ENCODE measurements at places on chromosomes 2 and 18.

- DNase-seq, result no peak
These were observed 23.7 kb downstream of the BABAM2 start for GRCh38 chr2:27914041-27914804.

DNA sequence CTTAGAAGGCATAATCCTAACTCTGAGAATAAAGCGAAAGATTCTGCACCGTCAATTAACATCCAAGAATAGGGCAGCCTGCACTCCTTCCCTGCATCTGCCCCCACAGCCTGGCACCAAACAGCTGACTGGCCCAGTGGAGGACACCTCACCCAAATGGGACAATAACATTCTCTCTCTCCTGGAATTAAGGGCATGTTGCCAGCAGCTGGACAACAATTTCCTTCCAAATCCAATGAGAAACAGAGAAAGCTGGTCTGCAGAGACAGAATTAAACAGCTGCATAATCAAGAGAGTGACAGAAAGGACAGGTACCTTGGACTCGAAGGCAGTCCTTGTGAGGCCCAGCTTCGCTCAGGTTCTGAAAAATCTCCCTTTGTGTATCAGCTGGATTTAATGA is 15.0 kb downstream of the COX7A2L start:
- no peak for DNase-seq

- no peak for DNase-seq
These were observed 139.3 kb upstream of the CTDP1 start for GRCh38 chr18:79540161-79540903.

- DNase-seq, result no peak
These were observed 65.1 kb upstream of the TNP1 start for GRCh38 chr2:216925006-216925405.

- DNase-seq, result no peak
These were observed 54.2 kb downstream of the DDX1 start for GRCh38 chr2:15645720-15646385.

GRCh38 chr2:217316743-217317142 is 456.9 kb upstream of the TNP1 start:
- no peak for DNase-seq

DNA sequence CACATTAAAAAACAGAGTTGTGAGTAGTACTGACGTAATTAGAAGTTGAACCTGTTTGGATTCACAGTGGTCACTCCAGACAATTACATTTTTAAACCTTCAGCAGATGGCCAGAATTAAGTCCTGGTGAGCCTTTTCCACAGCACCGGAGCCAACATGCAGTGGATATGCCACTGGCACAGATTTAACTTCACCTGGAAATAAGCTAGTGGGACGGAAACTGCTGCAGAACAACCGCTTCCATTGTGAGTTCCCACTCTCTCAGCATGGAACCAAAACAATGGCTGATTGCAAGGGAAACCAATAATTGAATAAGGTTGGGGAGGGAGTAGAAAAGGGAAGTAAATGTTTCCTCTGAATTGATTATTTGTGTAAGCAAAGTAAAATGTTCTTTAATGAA is 515.1 kb downstream of the STK39 start:
- no peak for DNase-seq

GRCh38 chr2:217897091-217897715 is 105.6 kb downstream of the TNS1 start:
- no peak for DNase-seq

GRCh38 chr2:161150704-161151103 is 9.5 kb upstream of the TANK start:
- DNase-seq, result no peak

- no peak for DNase-seq
These were observed 50.0 kb downstream of the ASAP2 start for GRCh38 chr2:9256570-9257043.

- DNase-seq, result no peak
These were observed 13.8 kb upstream of the KCNS3 start for GRCh38 chr2:17864676-17865075.

DNA sequence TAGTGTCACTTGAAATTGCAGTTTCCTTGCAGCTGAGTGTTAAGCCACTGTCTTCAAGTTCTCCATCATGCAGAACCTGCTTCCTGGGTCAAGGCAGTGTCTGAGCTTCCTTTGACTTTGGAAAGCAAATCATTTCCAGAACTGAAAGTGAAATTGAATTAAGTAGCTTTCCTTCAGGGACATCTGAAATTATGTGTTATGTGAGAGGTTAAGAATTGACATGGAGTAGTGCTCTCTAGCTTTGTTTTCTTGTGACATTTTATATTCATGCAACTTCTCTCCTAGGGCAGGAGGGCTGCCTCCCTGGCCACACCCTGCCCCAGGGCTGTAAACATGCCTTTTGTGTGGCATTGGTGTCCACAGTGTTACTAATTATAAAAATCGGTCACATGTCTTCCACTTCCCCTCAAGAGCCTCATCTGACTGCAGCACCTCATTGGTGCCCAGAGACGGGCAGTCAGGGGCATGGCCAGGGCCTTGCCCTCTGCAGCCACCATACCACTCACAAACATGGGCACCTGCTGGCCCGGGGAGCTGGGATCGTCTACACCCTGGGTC is 14.4 kb downstream of the RAB12 start:
- DNase-seq, result no peak

DNA sequence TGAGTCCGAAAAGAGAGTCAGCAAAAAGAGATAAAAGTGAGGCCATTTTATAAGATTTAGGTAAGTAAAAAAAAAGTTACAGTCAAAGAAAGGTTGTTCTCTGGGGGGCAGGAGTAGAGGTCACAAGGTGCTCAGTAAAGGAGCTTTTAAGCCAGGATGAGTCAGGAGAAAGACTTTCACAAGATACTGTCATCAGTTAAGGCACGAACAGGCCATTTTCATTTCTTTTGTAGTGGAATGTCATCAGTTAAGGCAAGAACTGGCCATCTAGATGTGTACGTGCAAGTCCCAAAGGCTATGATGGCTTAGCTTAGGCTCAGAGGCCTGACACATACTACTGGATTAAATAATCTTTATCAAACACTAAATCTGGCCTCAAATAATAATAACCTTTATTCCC is 1207.3 kb upstream of the FAM98A start:
- DNase-seq, result no peak

- no peak for DNase-seq
These were observed 53.9 kb downstream of the NCK2 start for GRCh38 chr2:105798595-105798994.

DNA sequence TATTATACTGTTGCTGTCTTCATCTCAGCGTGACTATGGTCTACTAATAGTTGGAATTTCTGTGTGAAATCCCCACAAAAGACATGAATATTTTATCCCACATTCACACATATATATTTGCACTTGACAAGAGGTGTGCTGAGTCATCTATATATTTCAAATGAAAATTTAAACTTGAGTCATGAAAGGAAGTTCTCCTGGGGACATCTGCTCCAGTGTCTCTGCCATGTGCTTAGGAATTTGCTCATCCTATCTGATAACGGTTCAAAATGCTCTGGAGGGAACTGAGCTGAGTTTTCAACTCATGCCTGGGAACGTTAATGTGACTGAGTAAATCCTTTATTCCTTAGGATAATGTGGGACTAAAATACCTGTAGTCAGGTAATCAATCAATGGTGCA is 326.2 kb upstream of the MEX3C start:
- DNase-seq, result no peak

DNA sequence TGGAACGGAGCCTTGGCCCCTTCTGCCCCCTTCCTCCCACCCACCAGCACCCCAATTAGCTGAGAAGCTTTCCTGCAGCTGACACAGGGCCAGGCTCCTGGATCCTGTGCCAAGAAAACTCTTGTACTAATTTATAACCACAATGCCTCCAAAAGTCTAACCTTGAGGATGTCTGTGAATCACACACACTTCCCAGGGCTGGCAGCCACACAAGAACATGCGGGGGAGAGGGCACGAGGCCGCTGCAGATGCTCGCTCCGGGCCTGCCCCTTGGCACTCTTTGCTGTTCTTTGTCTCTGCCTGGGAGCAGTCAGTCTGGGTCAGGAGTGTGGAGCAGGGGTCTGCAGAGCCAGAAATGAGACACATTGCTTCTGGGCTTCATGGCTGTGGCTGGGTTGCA is 62.7 kb upstream of the KIF5C start:
- DNase-seq, result no peak

GRCh38 chr2:180618570-180618969 is 361.8 kb upstream of the UBE2E3 start:
- DNase-seq, result no peak

- no peak for DNase-seq
These were observed 3.7 kb downstream of the FAM98A start for GRCh38 chr2:33595385-33595784.

- no peak for DNase-seq
These were observed 8.7 kb upstream of the ACVR2A start for GRCh38 chr2:147836099-147836498.

- no peak for DNase-seq
These were observed 24.5 kb downstream of the ZEB2 start for GRCh38 chr2:144495227-144496091.

DNA sequence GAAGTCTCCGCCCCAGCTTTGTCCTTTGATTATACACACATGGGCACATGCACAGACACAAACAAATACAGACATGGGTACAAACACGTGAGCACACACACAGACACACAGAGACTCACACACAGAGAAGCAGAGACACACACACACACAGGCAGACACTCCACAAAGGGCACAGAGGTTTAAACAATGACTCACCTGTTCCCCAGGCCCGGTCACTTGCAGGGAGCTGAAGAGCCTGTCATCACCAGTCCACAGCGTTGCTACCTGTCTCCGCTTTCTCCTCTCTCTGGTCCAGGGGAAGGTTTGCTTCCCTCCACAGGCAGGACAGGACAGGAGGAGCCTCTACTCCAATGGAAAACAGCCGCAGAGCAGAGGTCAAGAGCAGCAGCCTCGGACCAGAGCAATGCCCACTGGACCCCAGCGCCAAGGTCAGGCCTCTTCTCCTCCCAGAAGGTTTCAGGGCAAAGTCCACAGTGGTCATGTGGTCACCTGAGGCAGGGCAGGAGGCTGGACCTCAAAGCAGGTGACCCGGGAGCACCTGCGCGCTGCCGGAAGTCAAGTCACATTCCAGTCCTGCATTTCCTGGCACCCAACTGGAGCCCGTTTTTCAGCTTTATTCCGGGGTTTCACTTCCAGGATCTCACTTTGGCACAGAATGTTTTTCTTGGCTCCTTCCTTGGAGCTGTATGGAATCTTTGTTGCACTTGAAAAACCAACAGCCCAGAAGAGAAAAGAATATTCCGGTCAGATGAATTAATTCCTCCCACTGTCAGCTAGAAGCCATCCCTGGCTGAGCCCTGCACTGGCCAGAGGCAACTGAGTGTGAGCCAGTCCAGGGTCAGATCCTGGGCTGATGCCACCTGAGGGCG is at the start of gene RAB17:
Gene RAB17, minus strand, starts transcription at position 463 of the 869 bp plus-strand sequence. CDS start 4,580 bp downstream, outside the sequence.
- DNase-seq, result no peak

GRCh38 chr2:128788636-128789220 is 470.1 kb upstream of the HS6ST1 start:
- no peak for DNase-seq

DNA sequence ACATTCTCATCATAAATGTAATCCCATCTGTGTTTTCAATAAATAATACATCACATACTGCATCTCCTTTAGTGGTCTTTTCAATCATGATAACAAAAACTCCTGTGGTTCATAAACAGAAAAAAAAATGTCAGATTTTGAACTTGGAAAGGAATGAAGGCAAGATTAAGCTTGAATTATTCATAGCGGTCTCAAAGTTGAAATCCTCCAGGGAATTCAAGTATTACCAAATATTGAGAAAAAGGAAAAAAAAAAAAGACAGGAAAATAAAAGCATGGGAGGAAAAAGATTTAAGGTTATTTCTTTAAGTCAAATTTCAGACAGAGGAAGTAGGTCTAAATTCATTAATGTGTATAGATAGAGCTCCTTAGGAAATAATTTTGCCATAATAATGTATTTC is 92.1 kb downstream of the COLEC12 start:
- DNase-seq, result no peak

DNA sequence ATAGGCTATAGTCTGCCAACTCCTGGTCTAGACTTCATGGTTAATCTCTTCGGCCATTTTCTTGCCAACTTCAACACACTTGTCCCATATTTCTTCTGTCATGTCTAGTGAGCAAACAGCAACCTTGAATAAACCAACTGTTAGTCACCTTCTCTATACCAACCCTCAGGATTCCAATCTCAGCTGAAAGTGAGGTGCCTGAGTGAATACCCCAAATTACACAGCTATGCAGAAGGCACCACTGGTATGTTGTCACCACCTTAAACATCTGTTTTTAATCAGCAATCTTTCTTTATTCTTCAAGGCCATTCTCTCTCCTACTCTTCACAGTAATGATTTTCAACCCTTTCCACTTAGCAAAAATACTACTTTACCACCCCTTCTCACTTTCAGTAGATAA is 39.3 kb downstream of the THOC1 start:
- no peak for DNase-seq

GRCh38 chr2:126543081-126543480 is 112.9 kb upstream of the GYPC start:
- DNase-seq, result no peak

GRCh38 chr2:200943527-200944105 is 19.8 kb downstream of the ORC2 start:
- DNase-seq, result no peak

DNA sequence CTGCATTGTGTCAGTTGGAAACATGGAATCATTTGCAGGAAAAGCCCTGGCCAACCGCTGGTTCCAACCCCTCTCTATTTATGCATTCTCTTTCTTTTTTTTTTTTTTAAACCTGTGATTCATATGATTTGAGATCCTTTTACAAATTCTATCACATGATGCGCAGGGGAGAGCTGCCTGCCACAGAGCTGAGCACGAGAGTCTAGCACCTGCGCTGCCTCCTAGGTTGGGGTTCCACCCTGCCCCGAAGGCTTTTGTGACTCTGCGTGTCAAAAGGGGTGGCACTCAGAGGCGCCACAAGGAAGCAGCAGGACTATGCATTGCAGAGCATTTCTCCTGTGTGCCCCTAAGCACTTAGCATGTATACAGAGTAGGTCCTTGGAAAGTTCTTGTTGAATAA is 17.3 kb upstream of the ESPNL start:
- no peak for DNase-seq

- no peak for DNase-seq
These were observed 293.8 kb upstream of the SLC14A2 start for GRCh38 chr18:45321520-45321919.

- no peak for DNase-seq
These were observed 307.5 kb downstream of the GALR1 start for GRCh38 chr18:77557046-77557587.

DNA sequence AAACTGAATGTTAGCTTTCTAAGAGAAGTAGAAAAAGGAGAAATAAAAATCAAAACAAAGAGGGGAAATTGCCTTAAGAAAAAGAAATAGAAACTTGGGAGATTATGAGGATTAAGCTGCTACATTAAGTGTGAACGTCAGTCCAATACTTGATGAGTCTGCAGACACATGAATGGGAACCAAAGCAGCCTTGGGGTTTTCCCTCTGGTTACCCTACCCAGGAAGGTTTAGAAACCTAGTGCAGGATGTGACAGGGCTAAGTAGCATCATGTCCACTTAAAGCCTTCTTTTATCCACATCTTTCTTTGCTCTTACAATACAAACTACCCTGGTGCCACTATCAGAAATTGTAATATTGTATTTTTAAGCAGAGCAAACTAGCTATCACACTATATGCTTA is 22.3 kb downstream of the SLC35F5 start:
- no peak for DNase-seq
